ENCODE measurements at places on chromosomes 7 and 10. TPM values are rescaled to one million over a fixed set of nuclear protein-coding genes. Genes with fewer than 3 reads are reported as not detected.

- DNase-seq, result no peak
Observed at GRCh38 chr7:5218564-5219360, 28.7 kb downstream of the WIPI2 start.

DNA sequence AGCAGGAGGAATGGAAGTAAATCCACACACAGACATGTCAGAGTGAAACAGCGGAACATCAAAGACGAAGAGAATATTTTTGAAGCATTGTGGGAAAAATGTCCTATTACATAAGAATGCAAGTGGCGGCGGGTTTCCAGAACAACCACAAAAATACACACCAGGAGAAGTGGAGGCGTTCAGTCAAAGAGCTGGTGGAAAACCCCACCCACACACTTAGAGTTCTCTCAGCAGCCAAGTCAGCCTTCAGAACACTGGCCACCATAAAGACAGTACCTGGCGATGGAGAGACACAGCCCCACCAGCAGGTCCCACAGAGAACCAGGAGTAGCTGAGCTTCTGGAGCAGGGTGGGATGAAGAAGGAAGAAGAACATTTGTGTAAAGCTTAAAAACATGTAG, 23.7 kb downstream of the NKX6-2 start:
- DNase-seq, result no peak

DNA sequence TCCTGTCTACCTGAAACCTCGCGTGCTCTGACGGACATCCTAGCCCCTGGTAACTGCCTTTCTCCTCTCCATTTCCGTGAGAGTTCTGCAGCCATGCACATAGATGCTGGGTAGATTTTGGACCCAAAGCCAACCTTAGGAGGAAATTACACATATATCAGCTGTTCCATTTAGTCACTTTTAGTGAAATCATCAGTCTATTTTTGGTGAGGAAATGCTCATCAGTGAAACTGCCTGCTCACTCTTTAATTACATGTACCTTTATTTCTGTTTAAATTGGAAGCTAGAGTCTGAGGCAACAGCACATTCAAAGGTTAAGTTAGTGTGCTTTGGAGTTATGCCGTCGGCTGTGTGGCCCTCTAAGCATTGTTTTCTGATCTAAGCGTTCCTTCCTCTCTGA, 231.3 kb downstream of the WDR37 start:
- DNase-seq, result no peak

DNA sequence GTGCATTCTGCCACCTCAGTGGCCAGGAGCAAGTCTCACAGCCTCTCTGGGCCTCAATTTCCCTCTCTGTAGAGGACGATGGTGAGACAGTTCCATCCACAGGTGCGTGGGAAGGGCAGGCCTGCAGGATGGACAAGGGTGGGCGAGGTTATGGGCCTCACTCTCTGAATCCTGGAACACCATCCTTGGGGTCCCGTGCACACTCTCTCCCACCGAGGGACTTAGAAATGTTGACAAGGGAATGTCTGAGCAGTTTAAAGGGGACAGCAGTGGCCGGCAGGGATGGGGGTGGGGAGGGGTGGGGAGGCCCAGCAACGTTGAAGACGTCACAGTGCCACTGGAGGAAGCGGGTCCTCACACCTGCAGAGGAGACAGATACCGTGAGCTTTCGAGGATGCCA, 111.5 kb downstream of the FOXL3 start:
- no peak for DNase-seq

DNA sequence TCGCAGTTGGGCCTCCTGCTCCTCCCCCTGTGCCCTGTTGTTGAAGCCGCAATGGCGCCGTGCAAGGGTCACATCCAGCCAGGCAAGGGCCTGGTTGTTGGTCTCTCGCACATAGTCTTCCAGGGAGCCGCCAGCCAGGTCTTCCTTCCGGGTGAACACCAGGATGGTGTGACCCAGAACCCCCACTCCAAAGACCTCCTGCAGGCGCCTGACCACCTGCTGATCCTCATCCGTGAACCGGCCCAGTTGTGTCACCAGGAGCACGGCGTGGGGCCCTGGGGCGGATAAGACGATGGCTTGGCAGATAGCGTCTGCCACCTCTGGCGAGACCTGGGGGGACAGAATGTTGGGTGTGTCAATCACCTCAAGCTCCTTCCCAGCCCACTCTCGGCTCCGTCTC, 4.2 kb downstream of the GIMAP6 start:
- no peak for DNase-seq

DNA sequence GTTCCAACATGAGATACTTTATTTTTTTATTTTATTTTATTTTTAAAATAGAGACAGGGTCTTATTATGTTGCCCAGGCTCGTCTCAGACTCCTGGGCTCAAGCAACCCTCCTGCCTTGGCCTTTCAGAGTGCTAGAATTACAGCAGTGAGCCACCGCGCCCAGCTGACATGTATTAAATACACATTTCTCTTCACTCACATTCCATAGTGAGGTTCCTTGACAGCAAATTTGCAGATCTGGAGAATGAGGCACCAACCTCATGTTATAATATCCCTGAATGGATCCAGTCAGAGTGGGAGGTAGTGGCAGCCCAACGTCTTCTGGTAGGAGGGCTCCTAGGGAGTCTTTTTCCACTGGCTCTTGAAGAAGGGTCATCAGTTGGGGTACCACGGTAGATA, 46.1 kb downstream of the OGDH start:
- no peak for DNase-seq

DNA sequence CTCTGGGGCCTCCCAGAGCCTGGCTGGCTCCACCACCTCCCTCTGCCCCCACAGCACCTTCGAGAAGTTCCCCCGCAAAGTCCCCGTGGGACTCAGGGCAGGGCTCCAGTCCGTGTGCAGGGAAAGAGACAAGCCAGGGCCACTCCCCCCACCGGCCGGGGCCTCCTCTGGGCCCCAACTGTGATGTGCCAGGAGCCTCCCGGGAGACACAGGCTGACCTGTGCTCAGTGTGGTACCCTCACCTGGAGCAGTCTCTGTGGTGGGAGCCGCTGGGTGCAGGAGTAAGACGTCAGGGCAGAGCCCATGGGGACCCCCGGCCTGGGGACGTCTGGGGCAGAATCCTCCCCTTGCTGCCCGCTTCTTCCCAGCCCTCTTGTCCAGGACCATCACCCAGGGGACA, 1.5 kb upstream of the ADGRA1 start:
- no peak for DNase-seq

DNA sequence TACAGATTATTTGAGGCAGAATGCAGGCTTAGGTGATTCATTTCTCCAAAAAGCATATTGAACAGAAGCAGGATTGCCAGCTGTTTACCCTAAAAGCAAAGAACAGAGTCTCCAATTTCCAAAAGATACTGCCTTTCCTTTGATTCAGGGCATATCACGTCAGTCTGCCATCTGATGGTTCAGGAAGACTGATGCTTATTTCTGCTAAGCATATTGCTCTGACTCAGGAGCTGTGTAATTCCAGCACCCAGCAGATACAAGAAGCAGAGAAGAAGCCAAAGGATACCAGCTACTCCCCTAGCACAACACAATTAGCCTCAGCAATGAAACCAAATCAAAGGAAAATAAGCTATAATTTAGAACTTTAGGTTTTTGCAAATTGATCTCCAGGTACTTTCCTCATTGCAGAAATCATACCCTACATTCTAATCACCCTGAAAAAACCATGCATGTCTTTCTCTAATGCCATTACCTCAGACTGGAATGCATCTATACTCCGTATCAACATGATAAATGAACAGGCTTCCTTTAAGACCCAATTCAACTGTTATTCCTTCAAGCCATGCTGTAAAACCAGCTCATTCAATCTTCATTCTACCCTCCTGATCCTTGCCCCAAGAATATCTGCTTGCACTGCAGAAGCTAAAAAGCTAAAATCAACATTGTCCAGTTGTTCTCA, 55.1 kb downstream of the ABI1 start:
- no peak for DNase-seq

DNA sequence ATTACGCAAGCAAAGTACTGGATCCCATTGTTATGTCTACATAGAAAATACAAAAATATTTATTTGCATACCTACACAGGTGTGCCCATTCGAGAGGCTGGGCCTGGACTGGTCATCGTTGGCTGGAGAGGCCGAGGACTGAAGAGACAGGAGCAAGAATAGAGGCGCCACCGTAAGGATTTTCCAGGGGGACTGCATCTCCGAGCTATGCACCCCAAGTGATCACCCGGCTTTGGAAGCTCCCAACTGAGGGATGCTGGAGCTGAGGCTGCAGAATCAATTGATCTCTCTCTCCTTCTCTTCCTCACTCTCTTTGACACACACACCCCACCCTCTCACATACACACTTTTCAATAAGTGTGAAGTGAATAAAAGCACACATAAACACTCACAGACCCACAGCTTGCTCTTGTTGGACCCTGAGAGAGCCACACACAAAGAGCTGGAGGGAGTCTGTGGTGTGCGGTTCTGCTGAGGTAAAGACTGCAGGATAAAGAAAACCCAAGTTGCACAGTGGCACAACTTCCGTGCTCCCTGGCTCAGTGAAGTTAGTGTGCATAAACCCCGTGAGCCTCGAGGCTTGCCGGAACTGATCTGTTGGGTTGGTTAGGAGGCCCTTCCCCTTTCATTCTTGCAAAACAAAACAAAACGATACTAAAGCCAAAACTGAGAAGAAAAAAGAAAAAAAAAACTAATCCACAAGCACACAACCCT, at the start of gene AOAH:
Gene AOAH (minus strand): TSS at position 544 of the 714 bp plus-strand sequence. CDS start 346 bp downstream, at position 198.
- DNase-seq, result no peak

DNA sequence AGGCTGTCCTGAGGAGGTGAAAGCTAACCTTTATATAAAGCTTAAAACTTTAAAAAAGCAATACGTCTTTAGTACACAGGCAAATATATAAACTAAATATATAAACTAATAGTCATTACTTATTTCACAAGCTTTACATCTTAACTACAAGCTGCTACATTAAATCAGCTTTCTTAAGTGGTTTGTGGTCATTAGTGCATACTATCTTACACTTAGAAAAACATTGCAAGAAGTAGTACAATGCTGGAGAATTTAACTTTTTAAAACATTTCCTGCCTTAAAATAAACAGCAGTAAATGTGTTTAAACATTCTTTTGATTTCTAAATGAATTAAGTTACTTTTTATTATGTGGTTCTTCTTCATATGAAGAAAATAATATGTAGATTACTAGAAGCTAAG, 36.3 kb downstream of the MET start:
- no peak for DNase-seq

DNA sequence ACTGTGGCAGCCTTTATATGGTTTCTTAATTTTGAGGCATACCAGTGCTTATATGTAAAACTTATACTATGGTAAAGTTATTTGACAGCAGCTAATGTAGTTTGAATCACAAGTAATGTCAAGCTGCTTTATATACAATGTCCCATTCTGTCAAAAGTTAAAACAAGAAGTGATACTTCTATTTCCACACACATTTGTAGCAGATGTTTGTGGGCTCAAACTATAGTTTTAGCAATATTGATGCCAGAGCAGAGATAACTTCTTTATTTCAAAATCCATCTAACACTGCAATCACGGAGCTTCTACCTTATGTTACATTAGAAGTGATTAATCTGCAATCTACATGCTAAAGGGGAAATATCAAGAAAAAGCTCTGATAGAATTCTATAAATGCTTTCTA, 149.6 kb downstream of the ADK start:
- DNase-seq, result no peak

- DNase-seq, result no peak
Observed at GRCh38 chr7:2069472-2069860, 163.3 kb downstream of the MAD1L1 start.

DNA sequence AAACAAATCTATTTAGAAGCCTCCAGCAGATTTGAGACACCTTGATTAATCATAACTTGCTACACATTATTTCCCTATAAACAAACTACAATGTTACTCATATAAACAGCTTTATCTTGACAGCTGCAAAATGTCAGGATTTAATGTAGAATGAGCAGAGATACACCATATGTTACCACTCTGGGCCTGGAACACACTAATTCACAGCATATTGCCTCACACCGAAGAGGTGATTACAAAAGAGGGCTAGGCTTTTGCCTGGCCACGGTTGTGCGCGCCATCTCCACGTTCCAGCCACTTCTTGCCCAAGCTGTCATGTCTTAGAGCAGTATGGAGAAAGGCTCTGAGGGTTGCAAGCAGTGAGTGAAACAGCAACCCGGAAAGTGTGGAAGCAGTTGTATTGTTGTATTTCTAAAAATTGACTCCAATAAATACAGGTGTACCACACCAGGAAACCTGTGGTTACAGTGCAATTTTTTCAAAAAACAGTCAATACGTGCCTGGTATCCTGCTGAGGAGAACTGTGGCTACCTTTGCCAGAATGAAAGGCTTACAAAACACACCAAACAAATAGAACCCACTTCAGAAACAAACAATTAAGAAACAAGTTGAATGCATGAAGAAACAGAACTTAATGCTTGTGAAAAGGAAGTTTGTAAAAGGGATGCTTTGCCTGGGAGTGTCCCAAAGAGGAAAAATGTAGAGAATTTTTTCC, 498.1 kb downstream of the PLXNA4 start:
- no peak for DNase-seq

DNA sequence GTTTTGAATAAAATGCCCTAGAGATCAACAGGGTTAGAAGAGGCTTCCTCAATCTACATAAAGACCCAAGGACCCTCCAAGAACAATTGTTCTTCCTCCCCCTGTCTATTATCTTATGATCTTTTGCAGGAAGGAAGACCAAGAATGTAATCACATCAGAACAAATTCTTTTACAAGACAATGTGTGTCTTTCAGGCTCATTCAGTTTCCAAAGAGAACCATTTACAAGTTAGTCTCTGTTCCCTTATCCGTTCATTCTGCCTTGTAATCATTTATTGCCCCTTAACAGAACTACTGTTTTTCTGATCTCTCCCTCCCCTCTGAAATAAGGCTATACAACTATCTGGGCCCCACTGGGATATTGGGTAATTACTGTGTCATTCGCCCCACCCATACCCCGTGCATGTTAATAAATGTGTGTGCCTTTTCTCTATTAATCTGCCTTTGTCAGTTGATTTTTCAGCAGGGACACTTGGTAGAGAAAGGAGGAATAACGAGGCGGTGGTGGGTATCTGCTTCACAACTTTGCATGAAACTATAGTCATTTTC, 5.7 kb upstream of the MKRN1 start:
- no peak for DNase-seq

Gene CAV1
- total RNA-seq, result 160 TPM

Gene IKZF1
- total RNA-seq, result not detected

Gene DGKI
- 1.1 TPM for total RNA-seq

Gene SNX10
- 17.9 TPM for total RNA-seq

Gene SPDYE3
- total RNA-seq, result not detected

Gene SPACDR
- not detected for total RNA-seq

Gene OPN4
- 0.17 TPM for total RNA-seq

Gene MCM10
- total RNA-seq, result 47.0 TPM

Gene ZNF727
- total RNA-seq, result not detected

Gene PLEKHS1
- not detected for total RNA-seq
